A549 treated with AZD2906 at 1 μM for 4 hours (cell line): ENCODE measurements at places on chromosomes 11 and 22. TPM values are rescaled to one million over a fixed set of nuclear protein-coding genes. Genes with fewer than 3 reads are reported as not detected.

GPHA2 gene
- total RNA-seq = not detected in 5 replicates

TYMP gene
- total RNA-seq = 11.7 to 19.2 TPM (median 17.9 TPM) in 5 replicates

ZNHIT2 gene
- 13.3 to 24.2 TPM (median 21.9 TPM) in 5 replicates for total RNA-seq

CCDC116 gene
- 0.06 to 0.07 TPM (median 0.07 TPM) in 3 of 5 replicates, not detected in the others for total RNA-seq

CYP2D6 gene
- total RNA-seq = 0.30 to 0.70 TPM (median 0.32 TPM) in 5 replicates

NEU3 gene
- total RNA-seq = 2.8 to 4.4 TPM (median 3.7 TPM) in 5 replicates

RAG2 gene
- total RNA-seq = not detected in 5 replicates

KREMEN1 gene
- 3.4 to 4.8 TPM (median 4.5 TPM) in 5 replicates for total RNA-seq

KIF18A gene
- 11.7 to 17.6 TPM (median 13.3 TPM) in 5 replicates for total RNA-seq

PAMR1 gene
- 0.02 to 0.08 TPM in 2 of 5 replicates, not detected in the others for total RNA-seq

LDLRAD3 gene
- 27.4 to 32.4 TPM (median 29.6 TPM) in 5 replicates for total RNA-seq

MS4A14 gene
- not detected in 5 replicates for total RNA-seq

DRD4 gene
- 0.20 to 0.34 TPM (median 0.29 TPM) in 5 replicates for total RNA-seq

TBX1 gene
- total RNA-seq = 2.6 to 4.9 TPM (median 4.4 TPM) in 5 replicates

PDGFD gene
- total RNA-seq = 5.9 to 8.1 TPM (median 6.7 TPM) in 5 replicates

BCL2L13 gene
- 31.3 to 46.3 TPM (median 36.0 TPM) in 5 replicates for total RNA-seq

SLN gene
- total RNA-seq = 1.1 to 2.5 TPM (median 1.6 TPM) in 5 replicates

TPBGL gene
- total RNA-seq = 0.11 to 0.24 TPM (median 0.17 TPM) in 5 replicates

OR4D5 gene
- total RNA-seq = not detected in 5 replicates

SLC29A2 gene
- 6.0 to 10.5 TPM (median 9.3 TPM) in 5 replicates for total RNA-seq

DEFB131B gene
- not detected in 5 replicates for total RNA-seq

KRTAP5-10 gene
- not detected in 5 replicates for total RNA-seq

KRTAP5-2 gene
- total RNA-seq = not detected in 5 replicates

DPAGT1 gene
- 30.3 to 37.9 TPM (median 36.3 TPM) in 5 replicates for total RNA-seq

DYNC2H1 gene
- total RNA-seq = 4.4 to 6.2 TPM (median 5.1 TPM) in 5 replicates

C22orf31 gene
- total RNA-seq = not detected in 5 replicates

GAS2L1 gene
- 26.9 to 46.0 TPM (median 40.3 TPM) in 5 replicates for total RNA-seq

NDUFS8 gene
- total RNA-seq = 260 to 390 TPM (median 377 TPM) in 5 replicates

RIMBP3C gene
- 0.12 to 0.25 TPM (median 0.20 TPM) in 4 of 5 replicates, not detected in the other for total RNA-seq

POU2AF2 gene
- total RNA-seq = not detected in 5 replicates
